ENCODE measurements at places on chromosomes 3 and 15.

DNA sequence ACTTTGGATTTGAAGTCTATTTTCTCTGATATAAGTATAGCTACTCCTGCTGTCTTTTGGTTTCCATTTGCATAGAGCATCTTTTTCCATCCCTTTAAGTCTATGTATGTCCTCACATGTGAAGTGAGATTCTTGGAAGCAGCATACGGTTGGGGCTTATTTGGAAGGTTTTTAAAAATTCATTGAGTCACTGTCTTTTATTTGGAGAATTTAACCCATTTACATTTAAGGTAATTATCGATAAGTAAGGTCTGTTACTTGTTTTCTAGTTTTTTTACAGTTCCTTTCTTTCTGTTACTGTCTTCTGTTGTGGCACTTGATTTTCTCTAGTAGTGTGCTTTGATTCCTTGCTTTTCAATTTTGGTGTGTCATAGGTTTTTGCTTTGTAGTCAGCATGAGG is 14.0 kb downstream of the RUBCN start:
- DNase-seq, result no peak

GRCh38 chr3:58200846-58201355 is 9.9 kb downstream of the DNASE1L3 start:
- DNase-seq, result no peak

DNA sequence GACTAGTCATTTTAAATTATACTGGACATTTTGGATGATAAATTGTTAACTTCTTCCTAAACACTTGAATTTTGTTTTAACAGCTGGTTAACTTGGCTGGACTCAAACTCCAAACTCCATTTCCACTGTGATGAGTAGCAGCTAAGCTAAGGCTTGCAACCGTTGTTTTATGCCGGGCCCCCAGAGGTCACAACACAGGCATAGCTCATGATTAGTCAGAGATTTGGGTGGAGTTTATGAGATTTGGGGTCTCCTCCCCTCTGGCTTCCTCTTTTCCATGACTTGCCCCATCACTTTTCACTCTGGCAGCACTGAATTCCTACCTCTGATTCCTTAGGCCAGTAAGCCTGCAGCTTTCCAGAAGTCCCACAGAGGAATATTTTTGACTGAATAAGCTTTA is 12.8 kb downstream of the THAP10 start:
- DNase-seq, result no peak

- no peak for DNase-seq
Observed at GRCh38 chr3:22115581-22115980, 364.6 kb upstream of the ZNF385D start.

GRCh38 chr15:100721758-100722550 is 119.6 kb downstream of the ASB7 start:
- no peak for DNase-seq

GRCh38 chr15:74630284-74631086 is 14.8 kb downstream of the CLK3 start:
- DNase-seq, result no peak
